ENCODE measurements at places on chromosomes 3 and 15.

DNA sequence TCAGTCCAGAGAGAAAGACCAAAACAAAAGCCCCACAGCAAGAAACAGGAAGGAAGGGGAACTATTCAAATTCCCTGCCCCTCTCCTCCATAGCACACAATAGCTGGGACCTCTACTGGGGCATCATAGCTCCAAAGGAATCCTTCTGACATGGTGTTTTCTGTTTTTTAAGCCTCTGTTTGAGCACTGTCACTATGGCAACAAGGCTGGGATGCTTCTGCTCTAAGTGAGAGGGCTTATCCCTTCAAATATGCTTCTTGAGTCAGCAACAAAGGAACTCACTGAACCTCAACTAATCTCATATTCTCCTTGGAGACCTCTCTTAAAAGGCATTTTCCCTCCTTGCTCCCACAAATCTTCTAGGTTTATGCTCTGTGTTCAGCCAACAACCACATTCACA, 40.5 kb downstream of the MYLK start:
- peak overlapping the region; percentile 22 for H3K4me3 ChIP-seq

- no peaks in the 10 kb centered on the region for H3K36me3 ChIP-seq
- no peak for DNase-seq
- H3K27me3 ChIP-seq, result peaks cover 24% of the 10 kb centered on the region
- H3K27ac ChIP-seq, result no peak overlapping the region
- no peak overlapping the region for H3K4me3 ChIP-seq
Observed at GRCh38 chr15:98443526-98443925, 204.8 kb upstream of the IGF1R start.

DNA sequence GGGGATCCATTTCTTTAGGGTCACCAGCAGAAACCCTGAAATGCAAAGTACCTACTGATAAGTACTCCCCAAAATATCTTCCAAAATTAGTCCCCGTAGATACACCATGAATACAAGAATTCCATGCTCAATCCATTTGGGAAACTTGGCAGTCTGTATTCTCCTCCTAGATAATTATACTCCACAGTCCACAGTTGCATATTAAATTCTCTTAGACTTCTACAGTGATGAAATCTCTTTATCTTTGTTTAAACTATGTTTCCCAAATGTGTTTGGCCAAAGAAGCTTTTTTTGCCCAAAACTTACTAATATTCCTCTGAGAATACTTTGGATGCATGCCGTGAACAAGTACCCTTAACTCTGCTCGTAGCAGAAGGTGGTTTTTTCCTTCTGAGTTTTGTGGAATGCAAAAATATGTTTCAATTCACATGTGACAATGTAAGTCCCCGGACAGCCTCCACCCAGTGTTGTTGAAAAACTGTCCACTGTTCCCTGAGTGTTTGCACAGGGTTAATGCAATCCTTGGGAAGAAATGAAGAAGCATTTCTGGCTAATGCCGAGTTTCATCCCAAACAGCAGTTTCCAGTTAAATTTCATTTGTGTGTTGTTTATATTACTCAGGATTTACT, 126.7 kb downstream of the ARNT2 start:
- DNase-seq, result no peak
- no peak overlapping the region for H3K27ac ChIP-seq
- H3K4me3 ChIP-seq, result no peak overlapping the region
- H3K36me3 ChIP-seq, result peaks cover 41% of the 10 kb centered on the region

GRCh38 chr15:56242576-56243162, 1.0 kb downstream of the RFX7 start:
- H3K4me1 ChIP-seq, result peaks cover 47% of the 10 kb centered on the region
- peak overlapping the region; percentile 98 for H3K4me3 ChIP-seq
